ENCODE measurements at places on chromosomes 6 and 20.

GRCh38 chr20:38979842-38980241 is 17.7 kb downstream of the DHX35 start:
- DNase-seq = no peak

- no peak for DNase-seq
Observed at GRCh38 chr6:118709859-118710350, 58.5 kb upstream of the CEP85L start.

GRCh38 chr6:119129968-119130484 is 51.6 kb upstream of the FAM184A start:
- no peak for DNase-seq

DNA sequence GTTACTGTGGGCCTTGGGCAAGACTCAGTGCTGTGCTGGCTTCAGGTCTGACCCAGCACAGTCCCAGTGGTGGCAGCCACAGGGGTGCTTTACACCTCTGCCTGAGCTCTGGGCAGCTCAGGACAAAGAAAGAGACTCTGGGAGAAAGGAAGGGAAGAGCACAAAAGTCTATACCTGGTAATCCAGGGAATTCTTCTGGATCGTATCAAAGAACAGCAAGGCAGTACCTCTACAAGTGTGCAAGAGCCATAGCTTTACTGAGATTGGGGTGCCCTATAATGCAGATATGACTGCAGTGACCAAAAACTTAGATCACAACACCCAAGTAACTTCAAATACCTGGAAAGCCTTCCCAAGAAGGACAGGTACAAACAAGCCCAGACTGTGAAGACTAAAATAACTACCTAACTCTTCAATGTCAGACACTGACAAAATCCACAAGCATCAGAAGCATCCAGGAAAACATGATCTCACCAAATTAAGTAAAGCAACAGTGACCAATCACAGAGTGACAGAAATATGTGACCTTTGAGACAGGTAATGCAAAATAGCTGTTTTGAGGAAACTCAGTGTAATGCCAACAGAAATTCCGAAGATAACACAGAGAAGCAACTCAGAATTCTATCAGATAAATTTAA is 47.9 kb upstream of the LIN28B start:
- DNase-seq = no peak

DNA sequence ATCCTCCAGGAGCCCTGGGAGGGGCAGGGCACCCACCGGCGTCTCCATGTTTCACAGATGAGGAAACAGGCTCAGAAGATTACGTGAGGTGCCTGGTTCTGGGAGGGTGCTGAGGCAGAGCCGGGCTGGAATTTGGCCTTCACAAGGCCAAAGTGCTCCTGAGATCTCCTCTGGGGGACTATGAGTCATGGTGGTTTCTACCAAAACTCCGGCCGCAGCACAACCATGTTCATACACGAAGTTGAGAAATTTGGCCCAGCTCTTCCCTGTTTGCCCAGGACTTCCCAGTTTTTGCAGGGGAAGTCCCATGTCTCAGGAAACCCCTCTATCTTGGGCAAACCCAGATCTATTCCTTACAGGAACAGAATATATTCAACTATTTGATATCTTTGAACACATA is 172.9 kb upstream of the CDYL start:
- no peak for DNase-seq

- DNase-seq = no peak
Observed at GRCh38 chr6:51411496-51412125, 592.9 kb downstream of the TFAP2B start.

GRCh38 chr6:149488815-149489214 is 4.0 kb upstream of the ZC3H12D start:
- no peak for DNase-seq

DNA sequence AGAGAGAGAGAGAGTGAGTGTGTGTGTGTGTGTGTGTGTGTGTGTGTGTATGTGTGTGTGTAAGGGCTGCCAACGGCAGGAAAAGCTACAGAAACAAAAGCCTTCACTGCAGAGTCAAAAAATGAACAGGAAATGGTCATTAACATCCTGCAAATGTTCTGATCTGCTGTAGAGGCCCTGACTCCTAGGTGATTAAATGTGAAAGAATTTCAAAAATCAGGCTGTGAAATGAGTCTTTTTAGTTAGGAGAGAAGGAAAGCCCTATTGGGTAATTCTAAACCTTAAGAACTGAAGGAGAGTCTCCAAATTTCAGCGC is 166.5 kb upstream of the MYLIP start:
- DNase-seq = no peak

DNA sequence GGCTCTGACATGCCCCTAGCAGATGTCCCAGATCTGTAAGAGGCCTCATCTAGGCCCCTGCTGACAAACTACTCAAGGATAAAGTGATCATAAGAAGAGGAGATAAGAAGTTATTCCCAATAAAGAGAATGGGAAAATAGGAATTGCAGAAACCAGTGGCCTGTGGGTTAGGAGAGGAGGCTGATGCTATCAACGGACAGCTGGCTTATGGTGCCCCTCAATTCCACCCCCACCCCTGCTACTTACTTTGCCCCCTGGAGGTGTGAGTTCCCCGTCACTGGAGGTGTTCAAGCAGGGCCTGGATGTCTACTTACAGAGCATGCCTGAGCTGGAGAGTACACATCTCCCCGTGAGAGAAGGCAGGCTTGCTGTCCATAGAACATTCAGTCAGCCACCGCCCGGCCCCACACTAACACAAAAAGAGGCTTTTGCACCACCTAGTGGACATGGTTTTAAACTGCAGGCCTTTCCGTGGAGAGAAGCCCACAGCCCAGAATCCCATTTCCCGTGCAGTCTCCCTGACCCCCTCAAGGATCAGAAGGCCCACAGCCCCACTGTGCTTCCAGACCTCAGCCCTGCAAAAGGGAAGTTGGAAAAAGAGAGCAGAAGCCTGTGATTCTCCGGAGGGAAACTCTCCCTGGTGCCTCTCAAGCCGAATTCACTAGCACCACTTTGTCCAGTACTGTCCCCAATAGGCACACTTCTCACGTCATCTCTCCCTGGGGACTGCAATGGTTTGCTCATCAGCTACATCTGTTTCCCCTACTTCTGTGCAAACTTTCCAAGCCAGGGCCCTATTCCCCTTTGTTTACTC is 23.8 kb upstream of the BNIP5 start:
- DNase-seq = peak; percentile 81

DNA sequence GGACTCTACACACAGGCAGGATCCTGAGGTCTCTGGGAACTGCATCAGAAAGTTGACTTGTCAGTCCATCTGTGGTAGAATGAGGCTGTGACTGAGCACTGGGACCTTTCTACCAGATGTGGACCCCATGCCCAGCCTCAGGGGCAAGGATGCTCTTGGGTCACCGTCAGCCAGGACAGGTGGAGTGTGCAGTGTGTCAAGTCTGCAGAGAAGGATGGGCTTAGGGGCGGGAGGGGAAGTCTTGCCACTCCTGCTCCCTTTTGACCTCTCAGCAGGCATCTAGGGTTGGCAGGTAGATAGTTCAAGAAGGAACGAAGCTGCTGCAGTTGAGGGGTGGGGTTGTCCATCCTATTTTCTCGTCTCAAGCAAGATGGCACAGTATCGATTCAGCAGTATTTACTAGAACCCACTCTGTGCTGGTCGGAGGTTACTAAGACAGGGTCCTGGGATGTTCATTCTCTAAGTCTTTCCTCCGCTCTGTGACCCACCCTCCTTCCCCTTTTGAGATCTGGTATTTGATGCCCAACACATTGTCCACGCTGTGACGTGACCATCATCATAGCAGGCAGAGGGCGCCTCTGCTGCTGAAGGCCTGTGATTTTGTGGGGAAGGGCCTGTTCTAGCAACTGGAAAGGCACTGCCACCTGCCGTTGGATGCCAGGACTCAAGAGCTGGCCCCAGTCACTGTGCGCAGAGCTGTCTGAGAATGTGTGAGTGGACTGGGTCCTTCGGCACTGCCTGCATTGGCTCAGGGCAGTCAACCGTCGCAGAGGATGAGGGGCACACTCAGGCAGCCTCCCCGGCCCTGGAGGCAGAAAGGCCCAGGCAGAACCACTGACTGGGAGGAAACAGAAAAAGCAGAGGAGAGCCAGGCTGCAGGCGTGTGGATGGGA is 23.2 kb downstream of the RBCK1 start:
- peak; percentile 81 for DNase-seq

DNA sequence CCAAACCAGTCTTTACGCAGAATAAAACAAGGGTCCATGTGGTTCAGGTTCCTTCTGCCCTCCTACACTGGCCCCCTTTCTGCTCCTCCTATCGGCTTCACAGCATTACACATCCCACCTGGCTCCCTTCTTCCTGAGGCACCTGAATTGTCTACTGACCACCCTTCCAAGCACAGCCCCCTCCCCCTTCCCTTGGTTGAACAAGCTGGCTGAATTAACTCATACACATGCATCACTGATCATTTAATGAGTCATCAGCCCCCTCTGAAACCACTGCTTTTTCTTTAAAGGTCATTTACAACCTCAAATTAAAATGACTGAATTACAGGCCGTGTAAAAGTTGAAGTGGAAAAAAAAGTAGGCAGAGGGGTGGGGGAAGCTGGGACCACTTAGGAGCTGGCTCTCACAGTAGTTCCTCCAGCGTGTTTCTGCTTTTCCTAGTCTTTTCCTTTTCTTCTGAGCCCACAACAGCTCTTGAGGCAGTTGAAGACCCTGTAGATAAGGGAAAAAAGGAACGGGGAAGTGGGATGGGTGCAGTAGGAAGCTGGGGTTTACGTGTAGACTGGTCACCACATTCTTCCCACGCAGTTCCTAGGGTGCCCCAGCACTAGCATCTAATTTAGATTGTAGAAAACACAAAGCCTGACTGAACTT is 67.6 kb downstream of the FYN start:
- peak; percentile 56 for DNase-seq

GRCh38 chr6:36605560-36606391 is 11.6 kb downstream of the SRSF3 start:
- no peak for DNase-seq

DNA sequence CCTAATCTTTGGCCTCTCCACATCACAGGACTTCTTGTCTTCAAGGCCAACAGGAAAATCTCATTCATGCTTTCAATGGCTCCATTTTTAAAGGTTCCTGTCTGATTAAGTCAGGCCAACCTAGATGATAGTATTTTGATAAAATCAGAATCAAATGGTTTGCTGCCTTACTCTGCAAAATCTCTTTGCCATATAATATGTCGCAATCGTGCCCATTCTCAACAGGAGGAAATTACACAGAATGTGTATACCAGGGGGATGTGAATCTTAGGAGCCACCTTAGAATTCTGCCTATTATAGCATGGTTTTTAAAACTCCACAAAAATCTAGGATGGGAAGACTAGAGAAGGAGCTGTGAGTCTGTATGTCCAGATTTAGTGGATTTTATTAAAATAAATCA is 612.9 kb upstream of the MAN1A1 start:
- no peak for DNase-seq

DNA sequence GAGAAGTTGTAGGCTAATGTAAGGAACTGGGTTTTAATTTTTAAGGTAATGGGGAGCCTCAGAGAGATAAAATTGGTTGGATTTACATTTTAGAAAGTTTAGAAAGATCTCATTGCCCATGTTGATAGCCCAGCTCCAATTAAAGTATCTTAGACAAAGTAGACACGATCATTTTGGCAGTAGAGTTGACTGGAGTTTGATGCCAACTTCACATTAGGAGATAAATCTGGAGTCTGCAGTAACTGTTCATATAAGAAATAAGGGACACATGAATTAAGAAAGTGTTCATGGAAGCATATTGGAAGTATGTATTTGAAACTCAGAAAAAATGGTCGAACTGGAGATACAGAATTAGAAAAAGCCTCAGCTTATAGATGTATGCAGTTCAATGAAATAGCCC is 12.6 kb upstream of the E2F3 start:
- no peak for DNase-seq

DNA sequence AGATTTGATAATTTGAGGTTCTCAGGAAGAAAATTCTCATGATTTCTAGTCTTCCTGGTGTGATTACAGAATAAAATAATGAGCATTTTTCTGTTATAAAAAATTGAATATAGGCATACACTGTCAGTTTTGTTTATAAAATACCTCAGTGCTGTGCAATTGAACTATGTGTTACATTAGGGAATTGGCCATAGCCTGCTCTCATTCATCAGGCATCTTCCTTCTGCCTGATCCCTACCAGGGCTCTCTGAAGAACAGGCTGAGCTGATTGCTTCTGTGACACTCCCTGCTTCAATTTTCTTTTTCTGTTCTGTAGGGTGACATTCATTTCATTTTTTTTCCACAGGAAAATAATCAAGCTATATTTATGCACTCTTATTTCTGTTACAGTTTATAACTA is 162.8 kb downstream of the PHF3 start:
- DNase-seq = no peak

DNA sequence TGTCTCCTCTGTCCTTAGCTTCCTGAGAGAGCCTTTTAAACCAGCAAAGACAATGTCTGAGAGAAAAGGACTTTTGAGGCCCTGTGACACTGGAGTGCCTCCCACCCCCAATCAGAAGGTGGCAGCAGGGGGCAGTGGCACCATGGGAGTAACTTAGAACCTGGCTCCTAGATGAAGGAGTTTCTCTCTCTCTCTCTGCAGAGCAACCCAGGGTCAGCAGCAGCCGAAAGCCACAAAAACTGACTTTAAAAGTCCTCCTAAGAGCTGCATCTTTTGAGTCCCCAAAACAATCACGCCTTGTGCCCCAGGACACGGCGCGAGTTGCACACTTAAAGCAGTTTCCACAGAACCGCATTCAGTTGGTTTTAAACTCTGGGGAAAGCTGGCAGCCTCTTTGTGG is 5.3 kb upstream of the TCP11 start:
- DNase-seq = peak; percentile 53

DNA sequence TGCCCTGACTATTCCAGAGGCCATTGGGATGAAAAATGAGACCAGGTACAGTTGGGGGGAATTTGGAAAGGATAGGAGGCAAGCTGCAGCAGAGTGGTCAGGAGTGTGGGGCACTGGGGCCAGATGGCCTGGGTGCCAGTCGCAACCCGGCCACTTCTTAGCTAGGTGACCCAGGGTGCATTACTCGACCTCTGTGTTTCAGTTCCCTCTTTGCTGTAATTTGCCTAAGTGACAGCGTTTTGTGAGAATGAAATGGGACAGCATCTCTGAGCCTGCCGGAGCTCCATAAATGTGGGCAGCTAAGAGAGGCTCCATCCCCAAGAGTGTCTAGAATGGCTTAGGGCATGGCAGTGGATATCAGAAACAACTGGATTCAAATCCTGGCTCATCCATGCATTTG is 13.9 kb downstream of the LRFN2 start:
- DNase-seq = no peak

DNA sequence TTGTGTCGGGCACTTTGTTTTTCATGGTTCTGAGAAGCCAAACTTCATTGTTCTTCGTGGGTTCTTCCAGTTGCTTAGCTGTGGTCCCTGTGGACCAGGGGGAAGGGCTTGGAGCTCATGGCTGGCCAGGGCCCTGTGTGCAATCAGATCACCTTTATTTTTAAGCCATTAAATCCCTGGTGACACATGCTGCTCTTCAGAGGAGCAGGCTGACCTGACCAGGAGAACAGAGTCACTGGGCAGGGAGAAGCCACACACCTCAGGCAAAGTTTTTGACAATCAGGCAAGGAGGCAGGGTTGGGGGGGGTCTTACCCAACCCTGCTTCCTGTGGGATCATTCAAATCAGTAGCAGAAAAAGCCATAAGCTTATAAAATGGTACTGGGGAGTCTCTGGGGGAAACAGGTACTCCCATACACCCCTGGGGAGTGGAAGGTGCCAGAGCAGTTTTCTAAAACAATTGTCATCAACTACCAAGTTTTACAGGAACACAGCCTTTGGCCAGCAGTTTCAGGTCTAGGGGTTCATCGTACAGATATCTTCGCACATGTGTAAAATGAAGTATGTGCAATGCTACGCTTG is 37.0 kb upstream of the PREX1 start:
- no peak for DNase-seq

- DNase-seq = no peak
Observed at GRCh38 chr20:33675136-33675959, 1.1 kb upstream of the NECAB3 start.

GRCh38 chr6:150685860-150686259 is 86.2 kb downstream of the PLEKHG1 start:
- peak; percentile 56 for DNase-seq

- DNase-seq = no peak
Observed at GRCh38 chr6:75612434-75612833, 10.8 kb downstream of the SENP6 start.
